Central memory CD4-positive, alpha-beta T cell (primary cell): ENCODE measurements at places on chromosomes 12 and 14.

DNA sequence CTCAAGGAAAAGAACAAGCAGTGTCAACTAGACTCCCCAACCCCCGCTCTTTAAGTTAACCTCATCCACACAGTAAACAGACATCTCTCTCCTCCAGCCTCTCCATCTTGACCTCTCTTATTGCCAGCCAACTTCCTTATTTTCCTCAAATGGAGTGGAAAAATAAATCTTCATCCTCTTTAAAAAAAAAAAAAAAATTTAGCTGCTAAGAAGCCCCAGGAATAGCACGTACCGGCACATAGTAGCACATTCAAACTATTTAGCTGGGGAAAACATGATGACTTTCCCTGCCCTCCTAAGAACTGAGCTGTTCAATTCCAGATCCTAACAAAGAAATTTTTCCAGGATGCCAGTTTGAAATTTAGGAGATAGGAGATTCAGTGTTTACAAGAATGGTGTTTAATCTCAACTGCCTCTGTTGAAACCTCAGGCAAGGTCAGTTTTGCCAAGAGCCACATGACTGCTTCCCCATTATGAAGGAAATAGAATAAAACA, 90.8 kb downstream of the EPS8 start:
- DNase-seq: no peak

- DNase-seq: no peak
Measured at GRCh38 chr14:99224116-99224910, 47.7 kb downstream of the BCL11B start.

GRCh38 chr12:23084236-23084995, 459.4 kb downstream of the ETNK1 start:
- DNase-seq: no peak

DNA sequence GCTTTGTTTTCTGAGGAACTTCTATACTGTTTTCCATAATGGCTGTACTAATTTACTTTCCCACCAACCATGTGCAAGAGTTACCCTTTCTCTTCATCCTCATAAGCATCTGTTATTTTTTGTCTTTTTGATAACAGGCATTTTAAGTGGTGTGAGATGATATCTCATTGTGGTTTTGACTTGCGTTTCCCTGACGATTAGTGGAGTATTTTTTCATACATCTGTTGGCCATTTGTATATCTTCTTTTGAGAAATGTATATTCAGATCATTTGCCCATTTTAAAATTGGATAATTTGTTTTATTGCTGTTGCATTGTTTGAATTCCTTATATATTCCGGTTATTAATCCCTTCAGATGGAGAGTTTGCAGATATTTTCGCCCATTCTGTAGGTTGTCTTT, 10.2 kb upstream of the HMGA2 start:
- no peak for DNase-seq

GRCh38 chr12:110995016-110995415, 74.6 kb upstream of the MYL2 start:
- no peak for DNase-seq

- no peak for DNase-seq
Measured at GRCh38 chr14:51862860-51863259, 2.4 kb downstream of the GNG2 start.

GRCh38 chr14:55051165-55051422, 353 bp upstream of the MAPK1IP1L start:
- DNase-seq: no peak

DNA sequence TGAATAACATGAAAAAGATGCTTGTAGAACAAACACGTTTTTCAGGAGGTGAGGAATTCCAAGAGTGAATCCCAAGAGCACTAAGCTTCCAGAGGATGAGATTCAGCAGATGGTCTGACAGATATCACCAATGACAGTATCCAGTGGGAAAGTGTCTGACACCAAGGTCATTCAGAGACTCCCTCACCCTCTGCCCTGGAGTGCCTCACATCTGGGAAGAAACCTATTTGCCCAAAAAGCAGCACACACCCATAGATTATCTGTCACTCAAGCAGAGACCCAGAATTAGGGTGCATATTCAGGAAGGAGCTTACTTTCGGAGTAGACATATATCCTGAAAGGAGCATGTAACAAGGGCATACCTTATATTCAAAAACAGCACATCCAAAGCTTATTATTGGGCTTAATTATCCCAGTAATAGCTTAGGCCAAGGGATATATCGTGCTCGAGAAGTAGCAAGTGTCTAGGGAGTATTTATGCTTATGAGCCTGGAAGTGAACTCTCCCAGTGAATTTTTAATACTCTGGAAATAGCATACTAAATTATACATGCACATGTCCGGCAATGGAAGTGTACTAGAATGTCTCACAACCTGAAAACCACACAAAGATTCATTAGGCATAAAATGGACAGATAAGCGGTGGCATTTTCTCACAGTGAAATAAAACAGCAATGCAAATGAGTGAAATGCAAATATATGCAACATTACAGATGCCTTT, 998.1 kb upstream of the TMEM132C start:
- DNase-seq: no peak

DNA sequence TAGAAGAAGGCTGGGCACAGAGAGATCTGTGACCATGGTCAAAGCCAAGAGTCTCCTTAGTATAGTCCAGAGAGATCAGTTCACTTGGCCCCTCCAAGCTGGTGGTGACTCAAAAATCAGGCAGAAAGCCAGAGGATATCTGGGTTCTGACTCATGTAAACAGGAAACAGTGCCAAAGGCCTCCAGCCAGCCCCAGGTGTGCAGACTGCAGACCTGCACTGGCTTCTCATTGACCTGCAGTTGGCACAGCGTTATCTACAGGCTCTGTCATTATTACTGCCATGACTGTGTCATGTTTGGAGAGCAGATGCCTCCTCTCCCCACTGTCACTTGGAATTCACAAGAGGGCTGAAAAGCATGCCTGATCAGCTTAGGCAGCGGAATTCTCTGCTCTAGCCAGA, 295.7 kb upstream of the PRKD1 start:
- no peak for DNase-seq

- no peak for DNase-seq
Measured at GRCh38 chr12:109770104-109770860, 56.7 kb downstream of the FAM222A start.

DNA sequence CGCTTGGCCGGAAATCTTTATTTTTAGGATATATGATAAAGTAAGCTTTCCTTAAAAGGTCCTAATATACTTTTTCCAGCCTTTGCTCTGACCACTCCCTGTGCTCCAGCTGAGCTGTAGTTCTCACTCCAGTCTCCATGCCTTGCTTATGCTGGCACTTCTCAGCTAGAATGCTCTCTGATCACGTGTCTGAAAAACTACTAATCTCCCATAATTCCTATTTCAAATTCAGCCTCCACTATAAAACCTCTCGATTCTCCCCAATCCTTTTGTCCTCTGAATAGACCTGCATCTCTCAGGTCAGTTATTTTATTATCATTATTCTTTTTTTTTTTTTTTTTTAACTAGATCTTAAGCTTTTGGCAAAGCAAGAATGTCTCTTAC, 3.7 kb downstream of the BIN2 start:
- no peak for DNase-seq

DNA sequence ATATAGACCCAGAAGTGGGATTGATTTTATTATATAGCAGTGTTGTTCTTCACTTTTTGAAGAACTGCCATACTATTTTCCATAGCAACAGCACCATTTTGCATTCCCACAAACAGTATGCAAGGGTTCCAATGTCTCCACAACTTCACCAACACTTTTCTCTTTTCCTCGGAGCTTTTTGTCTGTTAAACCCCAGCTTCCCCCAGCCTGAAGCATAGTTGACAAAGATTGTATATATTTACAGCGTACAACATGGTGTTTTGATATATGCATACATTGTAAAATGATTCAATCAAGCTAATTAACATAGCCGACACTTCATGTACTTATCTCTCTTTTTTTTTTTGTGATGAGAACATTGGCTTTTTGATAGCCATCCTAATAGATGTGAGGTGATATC, 357.1 kb downstream of the APAF1 start:
- DNase-seq: no peak

DNA sequence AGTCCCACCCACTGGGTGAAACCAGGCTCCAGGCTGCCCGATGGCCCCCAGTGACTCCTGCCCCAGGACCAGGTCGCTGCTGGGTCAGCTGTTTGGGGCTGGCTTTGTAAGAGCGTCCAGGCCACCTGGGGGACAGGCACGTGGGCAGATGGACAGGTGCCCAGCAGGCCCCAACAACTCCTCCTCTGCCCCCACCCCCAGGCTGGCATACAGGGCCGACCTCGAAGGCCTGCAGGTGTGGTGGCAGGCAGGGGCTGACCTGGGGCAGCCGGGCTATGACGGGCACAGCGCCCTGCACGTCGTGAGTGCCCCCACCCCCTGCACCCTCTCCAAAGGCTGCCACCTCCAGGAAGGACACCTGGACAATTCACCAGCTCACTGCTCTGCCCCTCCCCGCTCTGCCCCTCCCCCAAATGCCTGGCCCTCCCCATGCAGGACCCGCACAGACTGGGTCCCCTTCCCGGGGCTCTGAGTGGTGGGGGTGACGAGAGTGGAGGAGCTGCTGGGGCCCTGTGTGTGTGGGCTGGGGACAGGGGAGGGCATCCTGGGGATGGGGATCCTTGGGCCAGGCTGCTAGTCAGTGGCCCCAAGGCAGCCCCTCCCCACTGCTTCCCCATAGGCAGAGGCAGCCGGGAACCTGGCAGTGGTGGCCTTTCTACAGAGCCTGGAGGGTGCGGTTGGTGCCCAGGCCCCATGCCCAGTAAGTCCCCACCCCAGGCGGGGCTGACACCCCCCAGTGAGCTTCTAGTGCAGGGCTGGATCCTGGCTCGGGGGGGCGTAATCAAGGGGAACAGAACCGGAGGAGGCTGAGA, 26.0 kb downstream of the ASPG start:
- no peak for DNase-seq

GRCh38 chr12:55653031-55653430, 16.3 kb downstream of the OR10P1 start:
- DNase-seq: no peak

GRCh38 chr14:20711261-20711660, 22.7 kb downstream of the ANG start:
- no peak for DNase-seq

DNA sequence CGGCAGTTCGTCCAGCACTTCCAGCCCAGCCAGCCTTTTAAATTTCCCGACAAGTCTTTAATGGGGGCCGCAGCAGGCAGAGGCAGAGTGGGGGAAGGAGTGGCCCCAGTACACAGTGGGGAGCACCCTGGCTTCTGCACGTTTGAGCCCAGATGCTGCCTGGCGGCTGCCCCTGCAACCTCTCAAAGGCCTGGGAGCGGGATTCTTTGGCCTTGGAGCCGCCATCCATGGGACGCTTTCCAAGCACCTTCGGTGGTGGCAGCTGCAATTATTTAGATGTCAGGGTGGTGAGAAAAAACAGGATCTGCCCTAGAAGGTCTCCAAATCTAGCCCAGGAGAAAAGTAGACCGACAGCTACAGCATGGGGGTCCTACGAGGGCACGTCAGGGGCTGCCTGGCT, 46.0 kb downstream of the FAM222A start:
- DNase-seq: no peak

- no peak for DNase-seq
Measured at GRCh38 chr14:76252471-76252870, 100.7 kb downstream of the GPATCH2L start.
